ENCODE measurements at places on chromosomes 5 and 9.

GRCh38 chr5:157750320-157750719 is 6.8 kb downstream of the LSM11 start:
- DNase-seq, result no peak

DNA sequence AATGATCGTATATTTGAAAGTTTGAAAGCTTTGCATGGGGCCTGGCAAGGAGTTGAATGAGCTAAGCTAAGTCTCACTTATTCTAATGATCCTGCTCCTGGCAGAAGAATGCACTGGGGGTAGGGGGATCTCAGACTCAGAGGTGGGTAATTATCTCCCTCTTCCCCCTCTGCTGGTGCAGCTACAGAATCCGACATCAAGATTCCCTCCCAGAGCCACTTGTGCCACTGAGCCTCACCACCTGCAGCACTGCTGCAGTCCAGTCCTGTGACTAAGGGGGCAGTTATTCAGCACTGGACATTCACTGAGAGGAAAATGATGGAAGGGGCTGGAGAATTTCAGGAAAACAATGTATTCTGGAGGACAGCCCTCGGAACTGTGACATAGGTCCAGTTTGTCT is 205.8 kb downstream of the DEPDC1B start:
- DNase-seq, result no peak

GRCh38 chr5:154740483-154740882 is 14.7 kb upstream of the LARP1 start:
- peak; percentile 66 for DNase-seq

- no peak for DNase-seq
Observed at GRCh38 chr9:87359264-87359663, 138.4 kb upstream of the DAPK1 start.

GRCh38 chr9:14866200-14866749 is 44.0 kb downstream of the FREM1 start:
- DNase-seq, result no peak

DNA sequence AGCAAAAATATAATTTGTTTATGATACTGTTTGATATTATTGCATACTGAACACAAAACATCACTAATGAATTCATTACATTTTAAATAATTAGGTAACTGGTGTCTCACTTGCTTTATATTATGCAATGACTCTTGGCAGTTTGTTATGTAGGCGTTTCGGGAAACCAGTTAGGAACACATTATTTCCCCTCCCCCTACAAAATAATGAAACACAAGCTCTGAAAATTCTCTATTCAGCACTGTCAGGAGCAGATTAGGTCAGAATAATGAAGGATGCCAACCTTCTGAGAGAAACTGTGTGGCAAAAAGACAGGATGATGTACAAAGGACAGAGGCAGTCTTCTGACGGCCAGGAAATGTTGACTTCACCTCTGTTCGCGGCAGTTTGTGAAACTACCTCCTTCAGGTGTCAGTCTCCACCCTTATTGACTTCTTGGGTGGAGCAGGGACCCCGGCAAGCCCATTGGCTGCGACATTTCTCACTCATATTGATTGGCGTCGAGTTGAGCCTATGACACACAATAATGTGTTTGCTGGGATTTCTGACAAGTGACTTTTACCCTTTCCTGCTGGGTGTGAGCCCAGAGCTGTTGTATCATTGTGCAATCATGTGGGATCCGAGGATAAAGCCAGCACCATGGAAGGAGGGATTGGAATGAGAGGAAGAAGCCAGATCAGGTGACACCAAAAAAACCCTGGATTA is 33.9 kb downstream of the SH3PXD2B start:
- DNase-seq, result peak; percentile 90

DNA sequence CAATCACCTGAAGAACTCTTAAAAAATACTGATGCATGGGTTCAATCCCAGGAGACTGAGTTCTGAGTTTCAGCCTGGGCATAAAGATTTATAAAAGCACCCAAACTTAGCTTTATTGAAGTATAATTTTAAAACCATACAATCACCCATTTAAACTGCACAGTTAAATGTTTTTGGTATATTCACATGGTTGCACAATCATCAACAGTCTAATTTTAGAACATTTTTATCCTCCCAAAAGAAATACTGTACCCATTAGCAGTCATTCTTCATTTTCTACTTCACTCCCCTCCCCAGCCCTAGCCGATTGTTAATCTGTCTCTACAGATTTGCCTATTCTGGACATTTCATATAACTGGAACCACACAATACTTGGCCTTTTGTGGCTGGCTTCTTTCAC is 141.7 kb downstream of the ARSB start:
- DNase-seq, result no peak

- DNase-seq, result no peak
Observed at GRCh38 chr5:95727764-95728191, 3.4 kb upstream of the RHOBTB3 start.

- DNase-seq, result no peak
Observed at GRCh38 chr5:139577689-139578290, 16.7 kb downstream of the UBE2D2 start.

DNA sequence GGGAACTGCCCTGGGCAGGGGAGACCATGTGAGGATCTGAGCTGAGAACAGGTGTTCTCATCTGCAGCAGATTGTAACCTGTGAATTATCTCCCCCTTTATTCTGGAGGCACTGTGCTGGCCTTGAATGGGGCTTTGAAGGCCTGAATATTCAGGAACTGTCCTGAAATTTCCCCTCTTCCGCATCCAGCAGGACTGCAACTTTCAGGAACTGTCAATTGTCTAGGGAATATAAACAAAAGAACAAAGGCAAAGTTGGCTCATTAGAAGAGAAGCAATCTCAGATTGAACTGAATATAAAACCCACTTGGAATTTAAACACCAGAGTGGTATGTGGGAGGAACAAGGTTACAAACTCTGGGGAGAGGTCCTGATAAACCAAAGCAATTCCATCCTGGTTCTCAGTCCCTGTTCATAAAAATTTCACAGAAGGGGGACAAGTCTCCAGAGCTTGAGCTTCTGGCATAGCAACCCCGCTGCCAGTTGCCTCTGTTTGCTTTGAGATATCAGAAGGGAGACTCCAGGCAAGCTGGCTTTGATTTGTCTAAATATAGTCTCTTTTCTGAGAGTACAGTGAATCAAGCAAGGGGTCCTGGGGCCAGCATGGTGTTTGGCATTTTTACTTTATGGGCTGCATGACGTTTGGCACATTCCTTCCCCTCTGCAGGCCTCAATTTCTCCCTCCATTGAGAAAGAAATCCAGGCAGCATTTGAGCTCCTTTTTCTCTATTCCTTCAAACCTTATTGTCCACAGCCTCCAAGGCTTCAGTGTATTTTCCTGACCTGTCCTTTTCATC is 47.5 kb downstream of the ADRB2 start:
- no peak for DNase-seq

DNA sequence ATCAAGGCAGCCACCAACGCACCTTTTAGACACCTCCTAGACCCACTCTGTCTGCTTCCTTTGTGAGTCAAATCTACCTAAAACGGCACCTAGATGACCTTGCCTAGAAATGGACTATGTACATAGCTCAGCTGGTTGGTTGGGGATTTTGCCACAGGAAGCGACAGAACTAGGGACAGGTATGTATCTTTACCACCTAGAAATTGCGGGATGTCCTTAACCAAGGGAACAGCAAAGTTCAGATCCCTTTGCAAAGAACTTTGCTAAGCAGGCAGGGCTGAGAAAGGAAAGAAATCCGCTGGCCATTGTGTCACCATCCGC is 2.0 kb upstream of the ENC1 start:
- DNase-seq, result no peak

DNA sequence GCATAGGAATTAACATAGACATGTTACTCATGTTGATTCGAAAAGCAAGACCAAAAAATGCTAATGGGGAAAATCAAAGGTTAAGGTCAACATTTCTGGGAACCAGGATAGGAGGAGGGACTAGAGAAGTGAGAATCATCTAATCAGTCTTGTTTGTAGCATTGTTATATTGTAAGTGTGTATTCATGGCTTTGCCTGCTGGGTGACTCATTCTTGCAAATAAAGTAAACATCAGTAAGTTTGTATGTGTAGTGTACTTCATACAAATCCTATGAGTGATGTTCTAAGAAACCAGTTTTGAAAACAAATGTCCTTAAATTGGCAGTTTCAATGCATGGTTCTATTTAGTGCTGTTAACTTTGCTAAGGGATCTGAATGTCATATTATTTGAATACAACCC is 79.0 kb upstream of the TMEM252 start:
- DNase-seq, result no peak

GRCh38 chr9:8730618-8731017 is 931.0 kb upstream of the DMAC1 start:
- DNase-seq, result no peak

- DNase-seq, result no peak
Observed at GRCh38 chr5:146794326-146795029, 84.1 kb downstream of the PPP2R2B start.

All from epithelial cell of proximal tubule (primary cell).